ENCODE measurements at places on chromosomes 13 and 19.

DNA sequence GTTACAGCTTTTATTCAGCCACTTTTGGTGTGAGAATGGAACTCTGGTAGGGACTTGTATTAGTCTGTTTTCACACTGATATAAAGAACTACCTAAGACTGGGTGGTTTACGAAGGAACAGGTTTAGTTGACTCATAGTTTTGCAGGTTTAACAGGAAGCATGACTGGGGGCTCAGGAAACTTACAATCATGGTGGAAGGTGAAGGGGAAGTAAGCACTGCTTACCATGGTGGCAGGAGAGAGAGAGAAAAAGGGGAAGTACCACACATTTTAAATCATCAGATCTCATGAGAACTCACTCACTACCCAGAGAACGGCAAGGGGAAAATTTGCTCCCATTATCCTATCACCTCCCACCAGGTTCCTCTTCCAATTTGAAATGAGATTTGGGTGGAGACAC is 942.2 kb downstream of the PCDH17 start:
- DNase-seq = no peak

DNA sequence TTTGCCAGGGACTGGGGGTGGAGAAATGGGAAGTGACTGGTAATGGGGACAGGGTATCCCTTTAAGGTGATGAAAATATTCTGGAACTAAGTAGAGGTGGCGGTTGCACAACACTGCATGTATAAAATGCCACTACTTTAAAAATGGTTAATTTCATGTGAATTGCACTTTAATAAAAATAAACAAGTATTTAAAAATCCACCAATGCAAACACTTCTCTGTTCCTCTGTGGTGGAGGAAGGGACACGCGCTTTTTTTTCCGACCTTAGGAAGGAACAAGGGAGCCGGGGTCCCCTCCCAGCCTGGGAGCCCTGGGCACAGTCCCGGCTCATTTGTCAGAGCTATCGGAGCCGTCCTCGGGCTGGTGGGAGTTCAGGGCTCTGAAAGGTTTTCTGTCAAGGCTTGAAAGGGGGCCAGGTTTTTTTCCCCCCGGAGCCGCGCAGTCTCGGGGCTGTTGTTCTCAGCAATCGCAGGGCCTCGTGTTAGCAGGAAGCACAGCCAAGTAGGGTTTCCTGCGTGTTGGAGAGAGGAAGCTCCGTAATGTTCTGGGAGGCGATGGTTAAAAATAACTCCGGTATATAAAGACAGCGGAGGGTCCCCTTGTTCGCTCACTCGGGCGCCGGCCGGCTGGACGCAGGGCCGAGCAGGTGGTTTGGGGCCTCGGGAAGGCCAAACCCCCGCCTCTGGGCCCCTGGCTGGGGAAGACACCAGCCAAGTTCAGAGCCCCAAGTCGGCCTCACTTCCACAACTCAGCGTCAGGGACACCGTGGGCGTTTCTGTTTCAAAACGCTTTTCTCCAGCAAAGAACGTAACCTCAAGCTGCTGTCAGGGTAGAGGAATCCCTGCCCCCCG is 41.2 kb upstream of the KLF2 start:
- DNase-seq = no peak

DNA sequence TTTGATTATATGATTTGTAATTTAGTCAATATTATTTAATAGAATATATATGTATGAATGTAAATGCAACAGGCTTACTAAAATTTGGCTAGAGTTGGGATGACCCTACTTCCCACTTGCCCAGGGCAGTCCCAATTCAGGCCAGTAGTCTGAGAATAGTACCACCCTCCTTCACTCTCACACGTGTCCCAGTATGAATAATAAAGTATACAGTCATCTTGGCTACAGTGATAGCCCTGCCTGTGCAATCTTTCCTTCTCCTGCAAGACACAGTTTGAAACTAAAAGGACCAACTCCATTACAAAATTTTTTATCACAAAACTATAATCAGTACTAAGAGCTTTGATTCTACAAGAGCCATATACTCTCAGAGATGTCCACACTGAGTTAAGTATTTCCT is 76.2 kb downstream of the SACS start:
- DNase-seq = no peak

DNA sequence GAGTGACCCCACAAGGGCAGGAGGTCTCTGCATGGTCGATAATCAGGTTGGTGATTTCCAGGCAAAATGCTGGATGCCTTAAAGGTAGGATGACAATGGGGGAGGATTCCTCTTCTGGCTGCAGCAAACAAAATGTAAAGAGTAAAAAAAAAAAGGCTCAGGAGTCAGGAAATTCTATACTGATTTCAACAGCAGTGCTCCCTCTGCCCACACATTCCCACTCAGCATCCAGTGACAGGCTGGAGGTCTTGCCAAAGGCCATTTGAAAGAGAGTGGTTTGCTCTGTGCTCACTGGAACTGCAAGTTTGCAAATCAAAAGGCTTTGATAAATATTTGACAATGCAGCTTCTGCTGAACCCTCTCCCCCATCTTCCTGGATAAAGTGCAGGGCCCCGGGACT is 135.4 kb downstream of the TNFRSF19 start:
- no peak for DNase-seq

DNA sequence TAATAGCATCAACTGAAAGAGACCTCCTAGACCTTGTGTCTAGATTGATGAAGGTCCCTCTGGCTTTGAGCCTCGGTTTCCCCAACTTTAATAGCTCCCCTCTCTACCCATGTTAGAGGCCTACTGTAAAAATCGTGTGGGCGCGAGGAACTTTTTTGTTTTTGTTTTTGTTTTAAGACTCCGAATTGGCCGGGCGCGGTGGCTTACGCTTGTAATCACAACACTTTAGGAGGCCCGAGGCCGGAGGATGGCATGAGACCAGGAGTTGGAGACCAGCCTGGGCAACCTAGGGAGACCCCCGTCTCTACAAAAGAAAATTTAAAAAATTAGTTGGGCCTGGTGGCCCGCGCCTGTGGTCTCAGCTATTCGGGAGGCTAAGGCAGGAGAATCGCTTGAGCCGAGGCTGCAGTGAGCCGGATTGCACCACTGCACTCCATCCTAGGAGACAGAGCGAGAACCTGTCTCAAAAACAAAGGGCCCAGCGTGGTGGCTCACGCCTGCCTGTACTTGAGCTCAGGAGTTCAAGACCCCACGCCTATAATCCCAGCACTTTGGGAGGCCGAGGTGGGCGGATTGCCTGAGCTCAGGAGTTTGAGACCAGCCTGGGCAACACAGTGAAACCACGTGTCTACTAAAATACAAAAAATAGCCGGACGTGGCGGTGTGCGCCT is 858 bp upstream of the PPP6R1 start:
- DNase-seq = no peak

DNA sequence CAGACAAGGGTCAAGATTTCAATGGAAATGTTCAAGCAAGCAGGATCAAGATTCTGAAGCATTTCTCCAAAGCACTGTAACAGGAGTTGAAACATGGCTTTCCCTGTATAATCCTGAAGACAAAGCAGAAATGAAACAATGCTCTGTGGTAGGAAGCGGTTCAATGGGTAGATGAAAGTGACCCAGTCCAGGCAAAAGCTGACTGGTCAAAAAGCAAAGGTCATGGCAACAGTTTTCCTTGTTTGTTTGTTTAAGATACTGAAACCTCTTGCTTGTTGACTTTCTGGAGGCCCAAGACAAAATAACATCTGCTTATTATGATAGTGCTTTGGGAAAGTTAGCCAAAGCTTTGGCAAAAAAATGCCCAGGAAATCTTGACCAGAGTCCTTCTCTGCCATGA is 1343.9 kb upstream of the PCDH9 start:
- DNase-seq = no peak

- DNase-seq = no peak
Measured at GRCh38 chr13:27274631-27275030, 4.0 kb downstream of the RASL11A start.

DNA sequence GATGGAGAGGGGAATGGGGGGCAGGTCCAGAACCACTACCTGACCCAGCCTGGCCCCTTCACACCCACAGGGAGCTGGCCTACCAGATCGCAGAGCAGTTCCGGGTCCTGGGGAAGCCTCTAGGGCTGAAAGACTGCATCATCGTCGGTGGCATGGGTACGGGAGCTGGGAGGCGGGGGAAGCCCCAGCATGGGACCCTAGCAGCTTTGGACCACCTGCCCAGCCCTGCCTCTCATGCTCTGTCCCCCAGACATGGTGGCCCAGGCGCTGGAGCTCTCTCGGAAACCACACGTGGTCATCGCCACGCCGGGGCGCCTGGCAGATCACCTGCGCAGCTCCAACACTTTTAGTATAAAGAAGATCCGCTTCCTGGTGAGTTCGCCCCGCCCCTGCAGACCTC is 2.1 kb downstream of the DDX49 start:
- no peak for DNase-seq

DNA sequence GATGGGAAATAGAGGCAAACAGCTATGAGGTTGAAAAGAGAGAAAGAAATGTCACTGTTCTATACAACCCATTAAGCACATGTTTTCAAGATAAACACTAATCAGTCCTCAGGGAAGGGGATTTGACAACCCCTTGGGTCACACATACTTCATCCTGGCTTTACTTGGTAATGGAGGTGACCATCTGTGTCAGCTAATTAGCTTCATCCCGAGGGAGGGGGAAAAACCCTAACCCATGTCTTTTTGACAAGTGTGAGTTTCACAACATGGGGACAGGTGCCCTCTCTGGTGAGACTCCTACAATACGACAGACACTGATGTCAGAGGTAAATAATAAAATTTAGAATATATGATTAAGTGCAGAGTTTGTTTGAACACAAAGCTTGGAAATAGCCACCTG is 43.1 kb downstream of the ZNF611 start:
- no peak for DNase-seq

DNA sequence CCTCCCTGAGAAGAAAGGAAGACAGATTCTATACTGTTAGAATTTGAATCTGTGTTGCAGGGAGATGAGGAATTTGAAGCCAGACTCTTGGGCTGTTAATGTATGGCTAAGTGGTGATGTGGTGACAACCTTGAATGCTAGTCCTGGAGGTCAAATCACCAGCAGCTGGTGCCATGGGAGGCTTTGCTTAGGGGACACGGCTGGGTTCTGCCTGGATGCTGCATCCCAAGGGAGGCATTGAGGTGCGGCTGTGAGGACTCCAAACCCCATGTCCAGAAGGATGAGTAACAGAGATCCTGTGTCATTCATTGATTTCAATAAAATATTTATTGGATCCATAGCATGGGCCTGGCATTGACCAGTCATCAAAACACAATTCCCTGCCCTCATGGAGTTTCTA is 42.3 kb downstream of the RFX2 start:
- no peak for DNase-seq

DNA sequence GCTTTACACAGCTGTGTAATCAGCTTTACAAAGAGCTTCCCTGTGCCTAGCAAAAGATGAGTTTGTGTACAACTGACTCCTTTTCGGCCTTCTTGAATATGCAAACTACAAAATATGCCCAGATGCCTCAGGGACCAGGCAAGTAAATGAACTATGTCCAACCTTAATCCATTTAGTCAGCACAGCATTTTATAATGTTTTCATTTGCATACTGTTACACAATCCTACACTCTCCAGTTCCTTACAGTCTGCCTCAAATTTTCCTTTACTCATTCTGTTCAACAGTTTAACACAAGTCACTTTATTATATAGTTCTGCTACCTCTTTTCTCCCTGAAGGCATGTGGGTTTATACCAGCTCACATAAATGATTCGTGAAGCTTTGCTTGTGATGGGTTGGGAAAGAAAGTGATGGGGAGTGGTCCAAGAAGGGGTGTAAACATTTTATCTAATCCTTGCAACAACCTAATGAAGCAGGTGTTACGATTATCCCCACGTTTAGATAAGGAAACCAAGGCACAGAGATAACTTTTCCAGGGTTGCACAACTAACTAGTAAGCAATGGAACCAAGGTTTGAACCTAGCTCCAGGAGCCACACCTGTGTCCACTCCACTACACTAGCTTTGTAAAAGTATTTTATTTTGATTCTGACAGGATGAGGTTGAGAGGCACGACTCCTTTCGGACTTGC is 3.3 kb upstream of the USP12 start:
- DNase-seq = no peak

- no peak for DNase-seq
Measured at GRCh38 chr19:36837176-36837905, 846 bp downstream of the ZNF790 start.

- DNase-seq = no peak
Measured at GRCh38 chr19:50501568-50502475, 9.2 kb downstream of the JOSD2 start.

GRCh38 chr13:97091196-97091595 is 96.9 kb upstream of the OXGR1 start:
- DNase-seq = no peak

GRCh38 chr13:52809310-52809769 is 39.1 kb downstream of the PCDH8 start:
- peak; percentile 79 for DNase-seq

DNA sequence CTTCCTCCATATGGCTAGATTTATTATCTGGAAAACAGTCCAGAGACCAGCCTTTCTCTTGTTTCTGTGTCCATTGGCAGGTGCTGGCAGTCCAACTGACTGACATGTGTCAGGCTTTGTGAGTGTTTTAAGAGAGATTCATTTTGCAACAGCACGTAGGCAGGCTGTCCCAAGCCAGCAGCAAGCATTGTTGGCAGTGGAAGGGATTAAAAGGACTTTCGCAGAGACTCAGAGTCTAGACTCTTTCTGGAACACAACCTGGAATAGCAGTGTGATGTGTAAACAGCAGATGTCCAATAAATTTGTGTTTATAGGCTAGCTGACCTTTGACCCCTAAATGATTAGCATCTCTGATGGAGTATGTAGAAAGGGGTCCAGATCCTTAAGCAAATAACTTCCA is 222.2 kb upstream of the SERP2 start:
- DNase-seq = no peak

DNA sequence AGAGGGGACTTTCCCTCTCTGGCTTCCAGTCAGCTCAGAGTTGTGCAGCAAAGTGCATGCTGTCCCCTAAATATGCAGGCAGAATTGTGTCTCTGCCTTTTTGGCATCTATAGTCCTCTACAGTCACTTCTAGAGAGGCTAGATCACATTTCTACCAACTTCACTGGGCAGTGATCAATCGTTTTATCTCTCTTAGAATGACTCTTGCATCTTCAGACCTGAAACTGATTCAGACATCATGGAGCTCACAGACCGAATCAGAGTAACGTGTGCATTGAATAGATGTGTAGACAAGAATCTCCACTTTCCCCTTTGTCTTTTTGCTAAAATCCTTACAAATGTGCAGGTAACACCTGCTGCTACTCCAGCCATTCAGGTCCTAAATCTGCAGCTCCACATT is 6.2 kb downstream of the ZNF253 start:
- DNase-seq = no peak

DNA sequence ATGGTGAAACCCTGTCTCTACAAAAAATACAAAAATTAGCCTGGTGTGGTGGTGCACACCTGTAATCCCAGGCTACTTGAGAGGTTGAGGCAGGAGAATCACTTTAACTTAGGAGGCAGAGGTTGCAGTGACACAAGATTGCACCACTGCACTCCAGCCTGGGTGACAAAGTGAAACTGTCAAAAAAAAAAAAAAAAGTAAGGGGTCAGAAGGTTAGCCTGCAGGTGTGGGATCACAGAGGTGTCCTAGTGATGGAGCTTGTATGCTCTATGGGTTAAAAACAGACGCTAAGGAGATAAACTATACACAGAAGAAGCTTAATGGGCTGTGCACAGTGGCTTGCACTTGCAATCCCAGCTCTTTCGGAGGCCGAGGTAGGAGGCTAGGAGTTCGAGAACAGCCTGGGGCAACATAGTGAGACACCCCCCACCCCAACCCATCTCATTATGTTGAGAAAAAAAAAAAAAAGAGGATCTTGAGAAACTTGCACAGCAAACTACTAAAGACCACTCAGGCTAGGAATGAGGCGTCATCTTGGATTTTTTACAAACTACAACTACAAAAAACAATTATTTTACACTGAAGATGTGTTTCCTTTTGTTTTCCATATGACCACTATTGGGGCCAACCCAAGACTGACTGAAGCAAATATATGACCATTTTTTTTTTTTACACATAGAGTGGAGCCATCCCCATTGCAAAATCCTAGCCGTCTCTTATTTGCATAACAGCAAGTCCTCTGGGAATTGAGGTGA is 7.9 kb downstream of the FOSB start:
- DNase-seq = no peak
